Hippocampal formation (tissue), 2 donors: ENCODE measurements at places on chromosomes 1 and 21.

DNA sequence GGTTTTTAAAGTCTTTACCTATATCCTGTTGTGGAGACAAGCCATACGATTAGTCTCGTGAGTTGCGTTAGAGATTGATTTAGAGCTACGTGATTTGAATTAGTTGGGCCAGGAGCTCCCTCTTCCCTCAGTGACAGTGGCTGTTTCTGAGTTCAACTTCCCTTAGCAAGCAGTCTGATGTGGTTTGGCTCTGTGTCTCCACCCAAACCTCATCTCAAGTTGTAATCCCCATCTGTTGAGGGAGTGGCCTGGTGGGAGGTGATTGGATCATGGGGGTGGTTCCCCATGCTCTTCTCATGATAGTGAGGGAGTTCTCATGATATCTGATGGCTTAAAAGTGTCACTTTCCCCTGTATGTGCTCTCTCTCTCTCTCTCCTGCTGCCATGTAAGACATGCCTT, 192.9 kb upstream of the PTGFR start:
- DNase-seq = no peak

GRCh38 chr21:15774590-15774989, 44.8 kb downstream of the USP25 start:
- DNase-seq = no peak

- no peak for DNase-seq
These were observed 76.3 kb downstream of the TOMM20 start for GRCh38 chr1:235052067-235053008.

GRCh38 chr21:37849506-37850102, 66.7 kb downstream of the KCNJ6 start:
- no peak for DNase-seq

GRCh38 chr1:201887116-201887866, 1.4 kb upstream of the SHISA4 start:
- DNase-seq = no peak

DNA sequence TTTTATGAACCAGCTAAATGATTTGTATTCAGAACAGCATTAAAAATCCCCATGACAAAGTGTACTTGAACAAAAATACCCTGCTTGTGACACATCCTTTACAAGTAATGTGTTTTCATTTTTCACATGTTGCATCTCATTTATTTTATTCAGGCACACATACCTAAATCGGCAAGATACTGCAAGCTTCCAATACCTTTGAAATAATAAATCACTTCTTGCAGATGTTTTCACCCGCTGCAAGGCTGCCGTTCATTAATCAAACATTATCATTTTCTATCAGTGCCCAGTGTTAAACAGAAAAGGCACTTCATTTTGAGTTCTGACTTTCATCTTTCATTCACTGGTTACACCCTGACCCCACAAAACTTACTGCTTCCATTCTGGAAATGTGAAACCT, 269.6 kb downstream of the DPYD start:
- no peak for DNase-seq

GRCh38 chr1:117077267-117077666, 17.1 kb downstream of the TTF2 start:
- DNase-seq = no peak

GRCh38 chr1:197638316-197638715, 137.0 kb downstream of the DENND1B start:
- no peak for DNase-seq

- DNase-seq = no peak
These were observed 23.0 kb upstream of the SLAMF1 start for GRCh38 chr1:160669802-160670201.

DNA sequence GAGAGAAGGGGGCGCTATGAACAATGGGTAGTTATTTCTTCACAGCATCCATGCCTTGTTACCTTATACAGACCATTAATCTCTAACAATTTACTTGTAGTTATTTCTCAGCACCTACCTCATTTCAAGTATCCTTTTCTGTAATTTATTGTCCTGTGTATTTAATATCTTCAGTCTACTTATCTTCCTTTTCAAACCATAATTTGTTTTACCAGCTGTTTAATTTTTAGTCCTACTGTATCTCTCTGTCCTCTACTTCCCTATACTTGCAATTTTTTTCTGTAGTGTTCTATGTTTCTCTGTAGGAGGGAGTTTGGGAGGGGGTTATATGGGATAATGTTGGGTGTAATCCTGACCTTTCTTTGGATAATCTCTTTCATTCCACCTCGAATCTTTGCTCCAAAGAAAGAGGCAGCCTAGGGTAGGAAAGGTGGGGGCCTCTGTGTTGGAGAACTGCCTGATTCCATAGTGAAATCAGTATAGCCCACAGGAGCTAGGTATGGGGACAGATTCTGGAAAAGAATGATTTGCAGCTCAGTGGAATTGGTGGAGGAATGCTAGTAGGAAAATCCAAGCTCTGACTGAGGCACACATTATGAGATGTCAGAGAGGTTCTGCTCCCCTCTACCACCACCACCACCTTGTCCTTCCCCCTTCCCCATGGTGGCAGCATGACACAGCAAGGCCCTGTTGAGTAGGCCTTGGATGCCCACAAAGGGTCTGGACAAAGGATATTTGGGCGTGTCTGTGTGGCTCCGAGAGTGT, 642 bp downstream of the MLLT11 start:
- no peak for DNase-seq

- peak; percentile 76 for DNase-seq
These were observed 39.2 kb downstream of the CDK18 start for GRCh38 chr1:205543351-205544301.

DNA sequence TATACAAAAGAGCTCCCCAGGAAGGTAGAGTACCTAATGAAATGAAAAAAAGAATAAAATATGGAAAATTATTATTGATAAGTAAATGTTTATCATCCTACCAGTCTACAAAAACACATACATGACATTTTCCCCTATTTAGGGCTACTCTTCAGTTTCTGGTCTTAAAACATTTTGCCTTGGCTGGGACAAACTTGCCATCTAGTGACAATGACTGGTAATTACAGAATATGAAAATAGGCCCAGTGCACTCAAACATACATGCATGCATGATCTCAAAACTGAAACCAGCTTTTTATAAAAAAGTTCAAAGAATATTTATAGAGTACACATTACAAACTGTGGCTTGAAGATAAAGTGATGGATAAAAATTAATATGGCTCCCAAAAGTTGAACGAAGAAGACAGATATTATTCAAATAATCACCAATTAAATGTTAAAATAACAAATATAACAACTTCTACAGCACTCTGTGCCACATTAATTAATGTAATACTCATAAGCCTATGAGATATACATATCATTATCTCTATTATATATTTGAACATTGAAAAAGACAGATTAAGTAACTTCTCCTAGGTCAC, 10.5 kb upstream of the RNPC3 start:
- DNase-seq = no peak

DNA sequence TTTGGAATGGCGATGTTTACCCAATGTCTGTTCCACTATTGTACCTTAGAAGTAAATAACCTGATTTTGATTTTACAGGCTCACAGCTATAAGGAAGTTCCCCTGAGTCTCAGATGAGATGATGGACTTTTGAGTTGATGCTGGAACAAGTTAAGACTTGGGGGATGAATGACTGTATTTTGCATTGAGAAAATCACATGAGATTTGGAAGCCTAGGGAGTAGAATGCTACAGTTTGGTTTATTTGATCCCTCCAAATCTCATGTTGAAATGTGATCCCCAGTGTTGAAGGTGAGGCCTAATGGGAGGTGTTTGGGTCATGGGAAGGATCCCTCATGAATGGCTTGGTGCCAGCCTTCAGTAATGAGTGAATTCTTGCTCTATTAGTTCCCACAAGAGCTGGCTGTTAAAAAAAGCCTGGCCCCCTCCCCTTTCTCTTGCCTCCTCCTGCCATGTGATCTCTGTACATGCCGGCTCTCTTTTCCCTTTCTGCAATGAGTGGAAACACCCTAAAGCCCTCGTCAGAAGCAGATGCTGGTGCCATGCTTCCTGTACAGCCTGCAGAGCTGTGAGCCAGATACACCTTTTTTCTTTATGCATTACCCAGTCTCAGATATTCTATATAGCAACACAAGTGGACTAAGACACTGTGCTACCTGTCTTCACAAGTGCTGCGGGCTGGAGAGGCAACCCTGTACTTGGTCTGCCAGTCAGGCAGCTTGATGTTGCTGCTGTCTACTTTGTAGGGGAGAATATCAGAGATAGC, 77.0 kb upstream of the TLR5 start:
- no peak for DNase-seq

DNA sequence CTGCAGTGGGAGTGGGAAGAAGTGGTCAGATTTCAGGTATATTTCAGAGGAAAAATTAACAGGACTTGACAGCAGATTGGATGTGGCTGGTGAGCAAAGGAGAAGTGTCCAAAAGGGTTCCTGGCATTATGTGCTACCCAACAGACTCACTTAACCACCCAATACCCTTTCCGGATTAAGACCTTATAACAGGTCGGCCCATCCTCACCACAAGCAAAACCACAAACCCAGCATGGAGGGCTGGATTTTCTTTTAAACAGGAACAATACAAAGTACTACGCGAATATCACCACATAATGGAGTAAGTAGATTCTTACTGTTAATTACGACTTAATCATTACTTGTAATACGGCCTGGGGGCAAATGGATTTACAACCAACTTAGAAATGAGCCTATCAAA, 59.2 kb downstream of the WDR64 start:
- DNase-seq = no peak

GRCh38 chr1:63987014-63987627, 213.3 kb downstream of the ROR1 start:
- DNase-seq = no peak

DNA sequence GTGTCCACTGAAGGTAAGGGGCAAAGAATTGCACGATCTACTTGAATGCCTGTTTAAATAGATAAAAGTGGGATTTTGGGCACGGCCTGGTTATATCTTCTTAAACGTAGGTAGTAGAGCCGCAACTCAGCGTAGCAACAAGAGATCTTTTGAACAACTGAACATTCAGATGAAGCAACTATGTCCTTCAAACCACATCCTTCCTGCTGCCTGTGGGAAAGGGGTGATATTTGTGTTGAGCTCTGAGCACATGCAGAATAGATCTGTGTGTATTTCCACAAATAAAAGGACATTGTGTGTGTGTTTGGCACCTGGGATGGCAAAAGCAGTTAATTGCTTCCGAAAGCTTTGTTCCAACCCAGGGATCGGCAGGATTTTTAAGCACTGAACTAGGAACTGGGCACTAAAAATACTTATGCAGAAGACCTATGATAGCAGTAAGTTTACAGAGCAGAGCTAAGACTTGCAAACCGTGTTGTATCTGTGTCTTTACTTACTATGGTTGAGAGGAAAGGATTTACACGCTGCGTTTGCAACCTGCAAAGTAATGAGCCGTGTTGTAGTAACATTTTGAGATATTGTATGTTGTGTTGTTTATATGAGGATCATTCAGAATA, 333.4 kb downstream of the CHRM3 start:
- no peak for DNase-seq

- no peak for DNase-seq
These were observed 124.4 kb downstream of the SPATA46 start for GRCh38 chr1:162252214-162252613.

DNA sequence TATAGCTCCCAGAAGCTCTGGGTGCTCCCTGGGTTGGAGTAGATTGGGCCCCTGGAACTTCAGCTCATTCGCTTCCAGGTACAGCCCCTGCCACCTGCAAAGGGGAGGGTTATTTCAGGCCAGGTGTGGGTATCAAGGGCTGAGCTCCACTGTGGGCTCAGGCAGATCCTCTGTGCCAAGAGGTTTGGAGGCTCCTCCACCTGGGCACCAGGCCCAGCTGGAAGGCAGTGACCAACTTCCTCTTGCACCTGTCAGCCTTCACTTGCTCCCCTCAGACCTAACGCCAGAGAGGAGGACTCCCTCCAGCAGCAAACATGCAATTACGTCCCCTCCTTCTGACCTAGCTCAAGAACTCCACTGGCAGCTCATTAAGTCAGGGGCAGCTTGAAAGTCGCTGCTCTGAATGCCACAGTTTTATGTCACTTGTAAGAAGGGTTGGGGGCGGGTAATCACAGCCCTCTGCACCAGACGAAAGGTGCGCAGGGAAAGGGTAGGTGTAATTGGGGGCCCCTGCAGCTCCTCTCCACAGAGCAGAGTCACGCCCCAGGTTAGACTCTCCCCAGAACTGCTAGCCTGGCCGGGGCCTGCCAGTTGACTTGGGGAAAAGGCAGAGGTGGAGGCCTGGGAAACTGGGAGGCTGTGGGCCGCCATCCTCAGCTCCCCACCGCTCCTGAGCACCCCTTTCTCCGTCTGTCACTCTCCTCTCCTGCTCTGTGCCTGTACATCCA, 125.0 kb upstream of the TMPRSS2 start:
- no peak for DNase-seq

DNA sequence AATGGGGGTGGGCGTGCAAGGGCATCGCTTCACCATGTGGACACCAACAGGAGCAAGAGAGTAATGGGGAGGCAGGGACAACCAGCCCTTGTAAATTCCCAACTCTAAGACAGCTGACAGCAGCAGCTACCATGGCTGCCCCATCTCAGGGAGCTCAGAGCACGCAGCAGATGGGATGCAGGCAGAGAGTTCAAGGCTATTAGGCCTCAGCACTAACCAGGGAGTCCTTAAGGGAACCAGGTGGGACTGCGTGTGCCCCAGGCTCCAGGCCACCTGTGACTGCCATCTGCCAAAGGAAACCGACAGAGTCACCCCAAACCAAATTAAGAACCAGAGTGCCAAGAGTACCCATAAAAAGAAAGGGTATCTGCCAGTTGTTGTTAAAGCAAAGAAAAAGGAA, 33.7 kb upstream of the PRDM2 start:
- DNase-seq = no peak

GRCh38 chr1:98104289-98104688, 183.5 kb upstream of the DPYD start:
- no peak for DNase-seq

GRCh38 chr1:37288900-37289299, 185.5 kb upstream of the ZC3H12A start:
- DNase-seq = no peak

GRCh38 chr21:41369105-41369919, 7.5 kb downstream of the MX2 start:
- no peak for DNase-seq

GRCh38 chr1:154483941-154484803, 17.8 kb upstream of the TDRD10 start:
- no peak for DNase-seq

DNA sequence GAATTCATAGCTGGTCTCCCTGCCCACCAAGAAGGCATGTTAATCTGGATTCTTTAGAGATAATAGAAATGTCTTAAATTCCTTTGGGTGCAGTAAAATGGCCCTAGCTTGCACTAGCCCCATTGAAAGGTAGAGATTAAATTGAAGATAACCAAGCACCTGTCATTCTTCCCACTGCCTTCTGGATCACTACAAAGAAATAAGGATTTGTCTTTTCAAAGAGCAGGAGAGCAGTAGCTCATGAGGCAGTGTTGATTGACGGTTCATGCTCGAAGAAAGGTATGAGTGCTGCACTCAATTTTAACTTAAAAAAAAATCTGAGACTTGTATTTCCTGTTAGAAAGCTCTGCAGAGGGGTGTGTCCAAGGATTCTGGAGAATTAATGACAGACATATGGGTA, 74.9 kb upstream of the F3 start:
- DNase-seq = no peak

DNA sequence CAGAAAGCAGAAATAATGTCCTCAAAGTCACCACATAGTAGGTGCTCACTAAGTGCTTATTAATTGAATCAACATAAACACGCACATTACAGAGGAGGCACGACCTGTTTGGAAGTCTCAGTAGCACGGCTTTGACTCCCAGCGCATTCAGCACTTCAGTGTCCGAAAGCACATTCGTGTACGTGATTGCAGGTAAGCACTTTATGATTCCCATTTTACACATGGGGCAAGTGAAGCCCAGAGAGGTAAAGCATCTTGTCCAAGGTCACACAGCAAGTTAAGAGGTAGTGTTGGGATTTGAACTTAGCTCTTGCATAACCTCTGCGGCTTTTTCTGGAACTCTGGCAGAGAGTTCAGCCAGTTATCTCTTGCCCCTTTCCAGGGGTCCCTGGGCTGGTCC, 85.2 kb upstream of the WNT4 start:
- DNase-seq = no peak
